Right forelimb (tissue), 1 donor: ENCODE measurements at places on chromosomes 5 and 9.

GRCh38 chr9:121819428-121820231 is 168.2 kb downstream of the DAB2IP start:
- no peak for DNase-seq

DNA sequence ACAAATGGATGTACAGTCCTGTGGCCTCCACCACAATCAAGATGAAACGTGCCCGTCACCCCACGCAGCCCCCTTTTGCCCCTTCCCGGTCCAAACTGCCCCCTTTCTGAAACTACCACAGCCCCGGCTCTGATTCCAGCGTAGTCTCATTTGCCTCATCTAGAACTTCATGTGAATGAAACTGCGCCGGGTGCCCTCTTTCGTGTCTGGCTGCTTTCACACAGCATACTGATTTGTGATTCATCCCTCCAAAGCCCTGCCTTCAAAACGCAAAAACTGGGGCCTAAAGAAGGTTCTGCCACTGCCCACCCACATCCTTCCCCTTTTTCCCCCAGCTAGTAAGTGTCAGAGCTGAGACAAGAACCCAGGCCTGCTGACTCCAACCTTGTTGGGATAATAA is 31.5 kb upstream of the NCS1 start:
- no peak for DNase-seq

DNA sequence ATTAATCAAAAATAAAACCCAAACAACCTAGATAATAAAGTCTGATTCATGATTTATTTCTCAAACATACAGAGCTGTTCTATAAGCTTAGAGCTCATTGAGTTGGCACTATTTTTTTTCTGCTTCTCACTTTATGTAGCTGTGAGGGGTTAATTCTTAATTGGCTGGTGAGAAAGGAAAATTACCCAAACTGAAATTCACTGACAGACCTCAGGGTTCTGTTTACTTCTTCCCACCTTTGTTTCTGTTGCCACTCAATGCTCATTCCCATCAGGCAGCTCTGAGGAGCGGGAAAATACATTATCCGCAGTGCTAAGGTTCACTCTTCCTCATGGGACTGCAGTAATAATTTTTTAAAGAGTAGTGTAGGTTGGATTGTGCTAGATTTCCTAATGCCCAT is 139.9 kb downstream of the KCTD16 start:
- no peak for DNase-seq

- DNase-seq = no peak
Observed at GRCh38 chr9:134346151-134346550, 19.9 kb downstream of the RXRA start.

GRCh38 chr5:119079318-119079921 is 8.5 kb downstream of the DMXL1 start:
- DNase-seq = no peak

DNA sequence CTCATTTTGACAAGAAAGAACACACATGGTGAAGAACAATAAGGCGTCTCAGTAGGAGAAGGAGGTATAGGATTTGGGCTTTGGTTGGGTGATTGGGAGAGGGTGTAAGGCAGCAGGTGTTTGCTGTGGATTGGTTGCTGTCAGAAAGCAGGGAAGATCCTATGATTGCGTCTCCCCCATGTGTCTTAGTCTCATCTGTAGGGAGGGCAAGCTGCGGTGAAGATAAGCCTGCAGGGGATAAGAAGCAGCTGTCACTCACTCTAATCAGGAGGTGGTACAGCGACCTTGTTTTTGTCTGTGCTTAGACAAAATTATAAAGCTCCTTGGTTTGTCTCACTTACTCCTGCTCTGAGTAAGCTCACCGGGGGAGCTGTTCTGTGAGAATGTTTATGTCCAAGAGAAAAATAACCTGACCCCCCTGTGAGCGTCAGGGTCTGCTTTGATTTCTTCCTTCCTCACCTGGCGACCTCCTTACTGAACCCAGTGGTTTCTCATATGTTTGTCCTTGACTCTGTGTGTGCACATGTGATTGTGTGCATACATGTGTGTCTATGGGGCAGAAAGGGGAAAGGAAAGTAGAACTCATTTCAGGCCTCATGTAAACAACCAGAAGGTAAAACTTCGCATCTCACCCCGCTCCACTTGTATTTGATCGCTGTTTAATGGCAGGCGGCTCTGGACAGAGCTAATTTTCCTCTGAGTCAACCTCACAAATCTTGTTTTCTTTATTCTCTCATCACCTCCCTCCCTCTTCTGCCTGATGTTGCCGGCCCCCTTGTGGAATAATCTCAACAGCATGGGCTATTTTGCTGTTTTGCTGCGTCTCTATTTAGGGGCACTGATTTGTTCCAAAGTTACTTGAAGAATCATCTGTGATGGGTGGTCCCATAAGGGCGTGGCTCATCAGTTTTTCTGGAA is 105.6 kb downstream of the TENT4A start:
- DNase-seq = no peak

DNA sequence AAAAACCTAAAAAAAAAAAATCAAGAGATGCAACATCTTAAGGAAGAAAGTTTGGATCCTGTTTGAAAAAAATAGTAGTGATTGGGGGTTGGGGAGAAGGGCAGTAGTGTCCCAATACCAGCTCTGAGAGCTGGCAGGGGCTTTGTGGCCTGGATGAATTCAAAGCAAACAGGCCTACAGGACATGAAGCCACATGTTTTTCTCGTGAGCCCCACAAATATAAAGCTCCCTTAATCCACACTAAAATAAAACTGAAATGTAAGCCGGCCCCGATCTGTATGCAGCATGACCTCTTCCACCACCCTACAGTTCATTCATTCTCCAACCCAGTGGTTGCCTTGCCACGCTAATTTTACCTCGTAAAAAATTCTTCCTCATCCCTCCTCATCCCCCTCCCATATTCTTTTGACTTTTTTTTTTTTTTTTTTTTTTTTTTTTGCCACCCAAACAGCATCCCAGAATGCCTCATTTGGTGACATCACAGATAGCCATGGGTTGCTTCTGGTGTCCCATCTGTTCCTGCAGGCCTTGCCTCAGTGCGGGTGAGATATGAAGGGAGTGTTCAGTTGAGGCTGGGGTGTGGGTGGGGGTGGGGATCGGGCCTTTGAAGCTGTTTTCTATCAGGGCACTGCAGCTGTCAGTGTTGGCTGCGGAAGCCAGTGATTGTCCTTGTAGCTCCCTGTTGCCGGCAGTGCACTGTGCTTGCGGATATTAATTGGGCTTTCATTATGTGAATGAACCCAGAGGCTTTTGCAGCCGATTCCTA is 81.6 kb upstream of the NFIB start:
- peak; percentile 57 for DNase-seq

DNA sequence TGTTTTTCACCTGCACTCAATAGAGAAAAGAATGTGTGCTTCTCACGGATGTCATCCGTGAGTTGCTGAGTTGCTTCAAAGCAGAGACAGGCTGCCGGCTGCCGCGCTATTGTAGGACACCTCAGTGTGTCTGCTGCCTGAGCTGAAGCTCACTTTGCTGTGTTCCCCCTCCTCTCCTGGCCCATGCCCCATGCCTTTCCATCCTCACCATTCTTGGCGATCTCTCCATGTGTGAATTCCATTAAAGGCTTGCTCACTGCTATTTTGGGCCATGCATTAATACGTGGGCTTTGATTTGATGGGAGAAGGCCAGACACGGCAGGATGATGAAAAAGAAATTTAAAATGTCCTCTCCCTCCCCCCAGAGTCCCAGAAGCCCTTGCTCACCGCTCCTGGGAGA is 14.5 kb downstream of the ADAM19 start:
- DNase-seq = no peak

DNA sequence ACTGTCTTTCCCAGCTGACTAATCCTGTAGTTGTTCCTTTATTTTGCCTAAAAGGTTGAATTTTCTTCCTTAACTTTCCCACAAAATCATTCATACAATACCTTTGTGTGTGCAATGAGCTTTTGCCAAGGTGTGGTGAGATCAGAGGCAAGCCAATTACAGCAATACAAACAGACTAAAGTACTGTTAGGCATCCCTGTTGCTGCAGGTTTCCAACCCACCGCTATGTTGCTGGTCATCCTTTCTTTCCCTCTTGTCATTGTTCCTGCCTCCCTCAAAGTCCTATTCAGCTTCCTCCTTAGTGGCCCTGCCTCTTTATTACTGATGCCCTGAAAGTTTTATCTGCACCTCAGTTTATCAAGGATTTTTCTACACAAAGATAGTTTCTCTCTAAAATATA is 22.1 kb downstream of the ITGA2 start:
- no peak for DNase-seq

GRCh38 chr5:6792911-6793471 is 79.8 kb downstream of the TENT4A start:
- DNase-seq = no peak

DNA sequence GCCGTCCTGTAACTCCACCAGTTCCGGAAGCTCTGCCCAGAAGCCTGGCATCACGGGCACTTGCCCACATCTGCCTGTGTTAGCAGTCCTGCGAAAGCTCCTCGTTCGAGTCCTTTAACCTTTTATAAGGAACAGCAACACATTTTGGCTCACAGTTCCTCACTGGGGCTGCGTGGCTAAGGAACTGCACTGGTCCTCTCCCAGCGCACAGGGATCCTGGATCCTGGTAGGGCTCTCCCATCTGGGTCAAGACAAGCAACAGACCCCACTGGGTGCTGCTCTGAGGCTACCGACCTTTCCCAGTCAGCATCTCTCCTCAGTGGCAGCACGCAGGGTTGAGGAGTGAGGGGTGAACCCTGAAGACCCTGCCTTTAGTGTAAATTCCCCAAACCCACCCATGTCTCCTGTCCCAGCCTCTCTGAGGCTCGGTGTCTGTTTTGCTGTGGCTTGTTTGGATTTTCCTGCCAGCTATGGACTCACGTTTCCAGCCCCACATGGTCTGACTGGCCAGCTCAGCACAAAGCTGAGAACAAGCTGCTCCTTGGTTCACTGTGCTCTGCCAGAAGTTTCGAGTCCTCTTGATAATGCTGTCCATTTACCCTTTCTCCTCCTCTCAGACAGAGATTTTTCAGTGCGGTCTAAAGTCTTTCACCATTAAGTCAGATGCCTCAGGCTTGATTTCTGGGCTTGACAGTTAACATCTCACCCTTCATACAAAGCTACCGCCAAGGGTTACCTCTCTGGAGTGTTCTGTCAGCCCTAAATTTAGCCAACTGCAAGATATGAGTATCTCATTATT is 80.0 kb downstream of the AK8 start:
- no peak for DNase-seq

GRCh38 chr5:131224387-131225201 is 39.3 kb upstream of the CDC42SE2 start:
- DNase-seq = no peak

DNA sequence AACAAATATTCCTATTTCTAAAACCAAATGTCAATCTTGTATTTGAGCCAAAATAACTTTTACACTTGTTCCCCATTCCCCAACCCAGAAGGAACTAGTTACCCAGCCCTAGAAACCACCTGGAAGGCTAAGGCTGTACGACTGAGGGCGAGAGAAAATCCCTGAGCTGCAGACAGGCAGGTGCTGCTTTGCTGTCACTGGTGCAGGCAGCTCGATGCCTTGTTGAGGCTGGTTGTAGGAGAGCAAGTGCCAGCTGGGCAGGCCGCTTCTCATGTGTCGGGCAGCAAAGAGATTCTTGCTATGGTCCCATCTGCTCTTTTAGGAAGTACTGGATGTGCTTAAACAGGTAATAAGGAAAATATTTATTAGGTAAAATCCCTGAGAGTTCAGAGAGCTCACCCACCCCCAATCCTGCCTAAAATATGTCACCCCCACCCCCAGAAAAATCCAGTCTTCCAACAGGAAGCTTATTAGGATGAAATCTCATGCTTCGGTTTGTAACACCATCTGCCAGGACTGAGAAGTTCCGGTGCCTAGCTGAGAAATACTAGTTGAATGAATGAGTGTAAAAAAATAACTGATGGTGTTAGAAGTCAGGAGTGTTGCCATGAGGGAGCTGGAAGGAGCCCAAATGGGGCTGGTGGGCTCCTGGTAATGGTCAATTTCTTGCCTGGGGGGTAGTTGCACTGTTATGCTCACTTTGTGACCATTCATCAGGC is 91.1 kb upstream of the DMRT1 start:
- DNase-seq = no peak

DNA sequence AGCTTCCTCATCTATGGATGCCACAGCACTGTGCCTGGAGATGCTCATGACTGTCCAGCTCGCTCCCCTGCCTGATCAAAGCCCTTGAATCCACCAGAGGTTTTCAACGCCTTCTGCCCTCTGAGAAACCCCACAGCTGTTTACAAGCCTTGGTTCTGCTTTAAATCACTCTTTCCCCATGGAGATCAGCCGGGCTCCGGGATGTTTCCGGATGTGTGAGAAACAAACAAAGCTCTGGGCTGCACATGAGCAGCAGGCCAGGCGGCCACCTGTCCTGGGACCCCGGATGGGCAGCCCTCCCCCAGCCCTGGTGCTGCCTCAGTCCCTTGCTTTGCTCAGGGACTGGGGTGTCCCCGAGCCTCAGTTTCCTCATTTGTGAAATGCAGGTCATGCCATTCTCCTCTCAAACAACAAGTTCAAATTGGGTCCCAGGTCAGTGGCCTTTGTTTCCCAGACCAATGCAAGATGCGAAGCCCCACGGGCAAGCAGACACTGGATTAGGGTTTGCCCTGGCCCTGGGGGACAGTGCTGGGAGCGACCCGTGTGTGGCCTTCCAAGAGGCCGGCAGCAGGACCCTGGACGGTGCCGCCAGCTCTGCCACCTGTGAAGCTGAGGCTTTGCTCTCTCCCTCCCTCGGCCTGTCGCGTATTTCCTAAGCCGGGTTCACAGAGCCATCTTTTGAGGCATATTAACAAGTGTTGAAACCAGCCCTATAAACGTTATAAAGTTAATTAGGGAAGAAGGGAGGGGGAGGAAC is 42.4 kb upstream of the PHYKPL start:
- no peak for DNase-seq

GRCh38 chr9:127574072-127574993 is 37.7 kb upstream of the STXBP1 start:
- DNase-seq = no peak

GRCh38 chr9:128764361-128764760 is 7.4 kb downstream of the ZER1 start:
- no peak for DNase-seq

GRCh38 chr5:80187421-80188090 is 68.3 kb downstream of the SERINC5 start:
- DNase-seq = no peak

DNA sequence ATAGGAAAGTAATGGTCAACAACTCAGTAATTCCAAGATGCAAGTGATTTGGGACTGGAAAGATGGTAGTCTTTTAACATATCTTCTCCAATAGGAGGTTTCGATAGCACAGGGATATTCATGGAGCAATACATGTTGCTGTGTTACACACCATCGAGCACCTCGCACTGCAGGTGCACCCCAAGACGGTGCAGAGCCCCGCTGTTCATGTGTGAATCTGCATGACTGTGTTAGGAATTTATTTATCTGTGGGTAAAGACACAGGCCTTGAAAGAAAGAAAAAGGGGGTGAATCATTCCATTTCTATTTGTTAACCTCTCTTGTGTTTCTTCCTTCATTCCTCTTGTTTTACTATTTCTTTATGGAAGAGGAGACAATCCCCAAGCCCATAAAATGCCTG is 217.1 kb downstream of the EBF1 start:
- no peak for DNase-seq
